Hematopoietic multipotent progenitor cell treated with erythropoietin and hydrocortisone succinate and interleukin-3 and kit ligand, for 8 days (in vitro differentiated cells): ENCODE measurements at places on chromosomes 4 and X.

DNA sequence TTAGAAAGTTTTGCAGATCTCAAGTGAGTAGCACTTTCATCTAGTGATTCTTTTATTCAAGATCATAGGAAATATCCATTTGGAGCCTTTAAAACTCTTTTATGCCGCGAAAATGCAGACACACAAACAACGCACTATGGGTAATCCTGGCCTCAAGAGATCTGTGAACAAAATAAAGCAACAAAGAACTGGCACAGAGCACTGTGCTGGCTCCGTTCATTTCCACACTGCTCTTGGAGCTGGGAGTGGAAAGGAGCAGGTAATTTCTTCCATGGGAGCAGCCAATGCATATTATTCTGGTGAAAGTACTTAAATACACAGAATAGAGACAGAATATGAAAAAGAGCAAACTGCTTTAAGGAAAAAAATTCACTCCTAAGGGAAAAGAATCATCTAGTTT lies 172.7 kb upstream of the FRG1 start:
- no peak for DNase-seq

DNA sequence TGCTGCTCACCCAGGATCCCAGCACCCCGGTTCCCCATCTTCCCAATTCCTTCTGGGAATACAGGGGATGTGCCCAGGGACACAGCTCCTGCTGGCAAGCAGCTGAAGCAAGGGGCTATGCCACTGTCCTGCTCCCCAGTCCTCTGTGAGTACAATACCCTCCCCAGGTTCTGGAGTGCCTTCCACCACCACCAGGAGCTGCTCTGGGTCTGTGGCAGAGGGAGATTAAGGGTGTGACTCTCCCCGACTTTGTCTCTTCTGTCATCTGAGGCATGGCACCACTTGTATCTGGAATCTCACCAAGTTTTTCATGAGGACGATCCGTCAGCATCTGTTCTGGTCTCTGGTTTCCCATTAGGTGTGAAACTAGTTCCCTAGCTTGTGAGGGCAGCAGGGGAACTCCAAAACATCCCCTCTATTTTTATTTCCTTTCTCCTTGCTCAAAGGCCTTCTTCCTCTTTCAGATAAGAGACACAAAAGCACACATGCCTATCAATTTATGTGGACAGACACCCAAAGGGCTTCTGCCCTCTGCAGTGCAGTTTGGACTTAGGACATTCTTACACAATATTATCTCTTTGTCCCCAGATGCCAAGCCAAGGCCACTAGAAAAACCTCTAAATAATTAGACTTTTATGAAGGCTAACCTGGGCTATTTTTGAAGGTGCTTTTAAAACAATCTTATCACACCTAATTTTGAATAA lies 26.8 kb downstream of the MGST2 start:
- DNase-seq, result peak; percentile 84

DNA sequence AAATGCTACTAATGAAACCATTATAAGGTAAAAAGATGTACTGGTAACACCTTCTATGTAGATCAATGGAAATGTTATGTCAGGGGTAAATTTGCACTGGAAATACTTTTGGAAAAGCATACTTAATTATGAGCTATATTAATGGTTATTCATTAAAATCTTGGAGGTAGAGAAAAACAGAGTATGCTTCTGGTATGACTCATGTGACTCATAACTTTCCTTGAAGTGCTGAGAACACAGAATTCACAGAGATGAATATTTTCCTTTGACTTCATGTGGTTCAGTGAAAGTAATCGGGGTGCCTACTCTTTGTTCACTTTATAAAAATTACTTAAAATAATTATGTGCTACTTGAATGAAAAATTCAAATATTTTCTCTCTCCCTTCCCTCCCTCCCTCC lies 254.2 kb downstream of the KCTD8 start:
- DNase-seq, result no peak

- no peak for DNase-seq
Measured at GRCh38 chr4:21097026-21097425, 396.8 kb downstream of the PACRGL start.

DNA sequence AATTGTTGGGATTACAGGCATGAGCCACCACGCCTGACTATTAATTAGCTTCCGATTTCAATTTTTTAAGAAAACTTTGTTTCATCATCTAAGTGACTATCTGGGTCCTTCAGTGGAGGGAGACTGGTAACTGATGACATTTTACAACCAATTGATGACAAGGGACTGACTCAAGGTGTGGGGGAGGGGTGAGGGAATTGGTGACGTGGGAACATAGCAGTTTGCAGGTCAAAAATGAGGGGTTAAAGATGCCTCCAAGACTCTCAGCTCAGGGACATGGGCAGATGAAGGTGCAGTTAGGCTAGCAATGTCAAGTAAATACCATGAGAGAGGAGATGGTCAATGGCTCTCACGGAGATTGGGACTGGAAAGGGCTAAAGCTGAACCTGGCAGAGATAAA lies 5.7 kb upstream of the FAM9C start:
- no peak for DNase-seq

- DNase-seq, result no peak
Measured at GRCh38 chrX:22141047-22141730, 109.1 kb downstream of the PHEX start.

- DNase-seq, result peak; percentile 17
Measured at GRCh38 chr4:76950956-76951671, 1.6 kb downstream of the SEPTIN11 start.

- DNase-seq, result no peak
Measured at GRCh38 chr4:69497886-69498395, 2.2 kb upstream of the UGT2B4 start.

DNA sequence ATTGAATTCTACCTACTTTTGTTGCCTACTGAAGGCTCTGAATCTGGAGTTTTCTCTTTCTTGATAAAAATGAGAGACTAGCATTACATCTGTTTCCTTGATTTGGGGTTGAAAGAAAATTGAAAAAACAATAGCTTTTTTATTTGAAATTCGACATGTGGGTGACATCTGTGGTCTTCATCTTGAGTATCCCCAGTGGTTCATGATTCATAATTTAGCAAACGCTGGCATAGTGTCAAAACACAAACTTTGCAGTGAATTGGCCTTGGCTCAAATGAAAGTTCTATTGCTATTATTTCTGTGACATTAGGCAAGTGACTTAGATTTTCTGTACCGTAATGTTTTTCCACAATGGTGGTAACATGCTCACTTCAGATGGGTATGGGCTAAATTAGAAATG lies 747.6 kb downstream of the PCDH7 start:
- no peak for DNase-seq

GRCh38 chr4:84639145-84639544 lies 56.2 kb downstream of the CDS1 start:
- no peak for DNase-seq

DNA sequence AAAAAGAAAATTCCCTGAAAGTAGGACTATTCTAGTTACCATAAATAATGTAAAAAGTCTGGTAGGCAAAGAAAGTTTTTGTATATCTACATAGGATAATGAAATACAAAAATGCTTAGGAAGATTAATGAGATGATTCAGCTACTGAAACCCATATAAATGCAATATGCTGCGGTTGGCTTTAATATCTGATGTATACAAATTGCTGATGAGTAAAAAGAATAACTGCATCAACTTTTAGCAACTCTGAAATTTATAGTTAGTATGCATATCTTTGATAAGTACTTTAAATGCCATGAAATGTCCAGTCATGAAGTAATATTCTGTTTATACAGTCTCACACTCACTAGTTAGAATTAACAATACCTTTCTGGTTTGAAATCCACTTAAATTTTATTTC lies 404.8 kb downstream of the TLL1 start:
- DNase-seq, result no peak

- no peak for DNase-seq
Measured at GRCh38 chrX:103730147-103730795, 19.6 kb downstream of the TMEM31 start.

GRCh38 chrX:41528784-41529183 lies 81.6 kb downstream of the NYX start:
- DNase-seq, result no peak

GRCh38 chr4:6749340-6750171 lies 33.0 kb upstream of the KIAA0232 start:
- DNase-seq, result peak; percentile 41

GRCh38 chrX:49977319-49978090 lies 55.1 kb downstream of the CLCN5 start:
- DNase-seq, result no peak

DNA sequence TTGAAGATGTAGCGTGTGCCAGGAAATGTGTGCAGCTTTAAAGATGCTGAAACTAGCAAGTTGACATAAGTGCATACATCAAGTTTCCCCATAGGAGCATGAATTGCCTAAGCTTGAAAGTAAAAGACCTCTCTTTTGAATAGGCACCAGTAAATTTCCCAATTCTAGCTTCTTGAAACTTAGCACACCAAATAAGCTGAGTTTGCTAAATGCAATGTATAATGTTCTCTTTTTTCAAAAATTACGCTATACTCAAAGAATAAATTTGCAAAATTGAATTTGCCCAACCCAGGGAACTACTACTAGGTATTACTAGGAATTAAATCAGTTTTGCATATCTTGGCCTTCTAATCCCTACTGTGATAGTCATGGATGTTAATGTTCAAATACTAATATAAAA lies 923.9 kb upstream of the LCORL start:
- no peak for DNase-seq

DNA sequence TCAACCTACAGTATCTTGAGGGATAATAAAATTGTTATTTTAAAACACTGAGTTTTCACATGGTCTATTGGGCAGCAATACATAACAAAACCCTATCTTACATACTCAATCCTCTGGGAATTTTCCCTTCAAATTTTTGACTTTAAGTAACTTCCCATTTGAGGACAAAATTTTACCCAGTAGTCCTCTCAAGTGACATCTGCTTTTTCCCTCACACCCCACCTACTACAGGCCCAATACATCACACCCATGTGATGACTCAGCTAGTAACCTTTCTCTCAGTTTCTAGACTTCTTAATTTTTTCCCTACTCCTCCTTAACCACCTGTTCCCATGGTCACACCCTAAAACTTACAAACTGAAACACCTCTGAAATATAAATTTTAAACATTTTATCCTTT lies 12.2 kb upstream of the RAP1GDS1 start:
- no peak for DNase-seq
